Caco-2 (cell line): ENCODE measurements at places on chromosomes 6 and 20.

- no peak for DNase-seq
Observed at GRCh38 chr6:22236626-22237414, 60.0 kb downstream of the PRL start.

GRCh38 chr6:122995921-122996793 is at the start of gene CLVS2:
TSS of gene CLVS2 (plus strand) at chr6:122996235. CDS start at chr6:122997778, 1,543 bp downstream.
- no peak for DNase-seq

DNA sequence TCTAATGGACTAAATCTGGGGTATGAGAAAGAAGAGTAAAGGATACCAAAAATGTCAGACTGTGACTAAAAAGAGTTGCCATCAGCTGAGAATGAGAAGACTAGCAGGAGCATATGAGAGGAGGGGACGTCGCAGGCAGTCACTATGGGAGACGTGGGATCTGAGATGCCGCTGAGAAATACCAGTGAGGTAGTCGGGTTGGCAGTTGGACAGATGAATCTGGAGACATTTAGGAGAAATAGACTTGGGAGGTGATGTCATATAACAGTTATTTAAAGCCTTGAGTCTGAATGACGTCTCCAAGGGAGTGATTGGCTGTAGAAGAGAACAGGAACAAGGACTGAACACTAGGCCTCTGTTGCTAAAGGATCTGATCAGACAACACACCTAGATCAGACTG is 51.5 kb upstream of the TRIM26 start:
- no peak for DNase-seq

GRCh38 chr6:104813552-104813951 is 46.2 kb downstream of the HACE1 start:
- no peak for DNase-seq

GRCh38 chr6:149084026-149084425 is 233.5 kb upstream of the TAB2 start:
- no peak for DNase-seq

DNA sequence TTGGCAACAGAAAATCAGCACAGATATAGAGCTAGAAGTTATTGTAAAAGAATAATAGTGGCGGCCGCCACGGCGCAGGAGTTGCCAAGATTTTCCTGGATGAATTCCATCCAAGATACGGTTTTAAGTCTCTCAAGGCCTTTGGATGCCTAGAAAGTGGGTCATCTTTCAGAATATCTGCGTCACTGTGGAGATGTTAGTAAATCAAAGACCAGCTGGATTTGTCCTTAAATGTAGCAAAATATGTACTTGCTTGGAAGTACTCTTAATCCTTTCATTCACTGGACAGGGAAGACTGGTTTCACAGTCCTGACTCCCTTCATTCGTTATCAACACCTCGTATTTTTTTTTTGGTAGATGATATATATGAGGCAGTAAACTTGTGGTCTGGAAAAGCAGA is 83.0 kb downstream of the SLC22A3 start:
- DNase-seq: no peak

DNA sequence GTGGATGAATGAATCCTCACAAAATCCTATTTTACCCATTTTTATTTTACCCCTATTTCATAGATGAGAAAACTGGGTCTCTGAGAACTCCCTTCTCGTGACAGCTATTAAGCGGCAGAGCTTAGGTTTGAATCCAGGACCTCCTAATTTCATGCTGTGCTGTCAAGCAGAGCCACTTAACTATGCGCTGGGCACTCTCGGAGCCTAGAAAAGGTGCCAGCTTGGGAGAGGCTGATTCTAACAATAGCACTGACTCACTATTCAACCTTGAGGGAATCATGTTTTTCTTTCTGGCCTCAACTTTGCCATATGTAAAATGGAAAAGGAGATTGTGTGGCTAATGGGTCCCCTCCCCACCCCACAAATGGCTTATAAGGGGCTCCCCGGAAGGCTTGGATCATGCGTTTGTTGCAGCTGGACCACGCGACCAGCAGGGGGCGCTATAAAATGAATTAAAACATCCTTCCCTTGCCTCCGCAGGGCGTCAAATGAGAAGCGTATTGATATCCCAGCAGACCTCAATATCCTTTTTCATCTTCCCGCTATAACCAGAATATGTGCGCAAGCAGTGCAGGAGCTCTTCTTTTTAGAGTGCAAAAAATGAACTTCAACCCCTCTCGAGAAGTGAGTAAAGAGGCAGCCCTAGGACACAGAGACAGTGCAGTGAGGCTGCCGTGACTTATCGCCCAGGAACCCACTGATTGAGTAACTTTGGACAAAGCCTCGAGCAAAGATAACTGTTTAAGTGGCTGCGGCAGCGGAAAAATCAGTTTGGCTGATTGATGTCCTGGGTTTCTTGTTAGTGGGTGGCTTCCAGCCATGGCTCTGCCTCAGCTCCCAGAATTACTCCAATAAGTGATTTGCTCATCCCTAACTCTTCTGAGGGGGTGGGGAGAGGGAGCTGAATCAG is 12.8 kb upstream of the PDYN start:
- DNase-seq: no peak

GRCh38 chr6:18471232-18471964 is 84.2 kb downstream of the RNF144B start:
- DNase-seq: no peak
